T-helper 17 cell (primary cell): ENCODE measurements at places on chromosomes 2 and 18.

GRCh38 chr2:73997813-73998212 lies 13.1 kb downstream of the TET3 start:
- peak overlapping the region; percentile 98 for H3K27ac ChIP-seq
- H3K4me3 ChIP-seq: no peak overlapping the region
- H3K27me3 ChIP-seq: no peaks in the 10 kb centered on the region

DNA sequence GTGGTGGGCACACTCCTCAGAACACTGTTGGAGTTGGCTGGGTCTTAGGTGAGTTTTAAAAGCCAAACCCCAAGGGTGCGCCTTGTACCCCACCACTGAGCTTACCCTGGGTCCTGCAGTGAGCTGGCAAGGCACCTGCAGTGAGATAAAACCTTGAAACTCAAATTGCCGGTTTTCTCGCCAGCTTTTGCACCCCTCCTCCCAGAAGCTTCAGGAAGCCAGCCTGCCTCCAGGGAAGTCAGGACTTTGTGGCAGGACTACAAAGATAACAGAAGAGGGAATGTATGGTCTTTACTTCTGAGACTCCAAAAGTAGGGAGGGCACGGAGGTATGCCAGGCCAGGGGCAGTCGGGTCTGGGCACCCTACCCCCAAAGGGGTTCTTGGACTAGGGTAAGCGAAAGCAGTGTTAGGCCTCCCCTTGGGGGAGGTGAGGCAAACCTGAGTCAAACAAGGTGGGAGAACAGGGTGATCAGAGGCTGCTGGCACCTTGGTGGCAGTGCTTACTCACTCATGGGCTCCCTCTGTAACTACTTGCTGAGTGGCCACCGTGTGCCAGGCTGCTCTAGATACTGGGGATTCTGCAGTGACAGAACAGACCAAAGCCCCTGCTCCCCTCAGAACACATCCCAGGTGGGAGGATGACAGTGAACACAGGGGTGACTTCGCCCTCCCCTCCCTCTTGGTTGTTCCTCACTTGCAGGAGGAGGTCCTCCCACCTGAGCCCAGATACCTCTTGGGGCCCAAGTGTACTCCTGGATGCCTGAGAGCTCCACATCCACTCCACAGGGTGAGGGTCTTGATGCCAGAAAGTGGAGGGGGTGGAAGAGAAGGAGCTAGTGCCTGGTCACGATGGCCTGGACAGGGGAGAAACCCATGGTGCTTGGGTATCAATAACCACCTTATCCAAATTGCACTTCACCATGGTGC lies 69.3 kb upstream of the RGPD5 start:
- no peaks in the 10 kb centered on the region for H3K36me3 ChIP-seq
- H3K4me1 ChIP-seq: no peaks in the 10 kb centered on the region
- DNase-seq: no peak
- H3K27me3 ChIP-seq: peaks cover 32% of the 10 kb centered on the region
- H3K27ac ChIP-seq: no peak overlapping the region
- H3K4me3 ChIP-seq: no peak overlapping the region

DNA sequence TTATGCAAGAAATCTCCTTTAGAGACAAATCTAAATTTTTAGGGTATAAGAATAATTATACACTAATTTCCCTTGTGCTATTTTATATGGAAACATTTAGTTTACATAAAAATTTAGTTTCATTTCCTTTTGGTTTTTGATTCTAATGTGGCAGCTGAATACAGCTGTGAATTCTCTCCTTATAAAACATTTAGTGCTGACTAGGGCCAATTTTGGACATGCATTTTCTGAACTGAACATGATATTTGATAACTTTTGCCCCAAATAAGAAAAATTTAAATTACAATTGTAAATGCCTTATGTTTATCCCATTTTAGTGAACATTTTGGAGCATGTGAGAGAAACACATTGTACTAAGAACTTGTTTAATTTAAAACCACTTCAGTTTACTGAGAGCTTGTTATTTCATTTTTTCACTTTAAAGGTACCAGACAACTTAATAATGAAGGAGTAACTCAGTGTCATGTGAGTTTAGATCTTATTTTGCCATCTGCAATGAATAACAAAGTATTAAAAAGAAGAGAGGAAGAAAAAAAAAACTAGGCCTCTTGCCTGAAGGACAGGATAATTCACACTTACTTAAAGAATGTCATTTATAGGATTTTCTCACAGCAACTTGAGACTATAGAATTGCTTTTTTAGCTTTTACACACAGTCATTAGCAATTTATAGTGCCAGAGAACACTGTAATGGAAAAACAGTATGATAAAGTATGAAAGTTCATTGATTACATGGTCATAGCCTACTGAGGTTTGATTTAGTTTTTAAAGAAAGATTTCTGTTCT lies 209.7 kb downstream of the ERBB4 start:
- H3K4me3 ChIP-seq: no peak overlapping the region
- no peaks in the 10 kb centered on the region for H3K36me3 ChIP-seq
- no peak for DNase-seq
- no peaks in the 10 kb centered on the region for H3K27me3 ChIP-seq
- H3K27ac ChIP-seq: no peak overlapping the region

DNA sequence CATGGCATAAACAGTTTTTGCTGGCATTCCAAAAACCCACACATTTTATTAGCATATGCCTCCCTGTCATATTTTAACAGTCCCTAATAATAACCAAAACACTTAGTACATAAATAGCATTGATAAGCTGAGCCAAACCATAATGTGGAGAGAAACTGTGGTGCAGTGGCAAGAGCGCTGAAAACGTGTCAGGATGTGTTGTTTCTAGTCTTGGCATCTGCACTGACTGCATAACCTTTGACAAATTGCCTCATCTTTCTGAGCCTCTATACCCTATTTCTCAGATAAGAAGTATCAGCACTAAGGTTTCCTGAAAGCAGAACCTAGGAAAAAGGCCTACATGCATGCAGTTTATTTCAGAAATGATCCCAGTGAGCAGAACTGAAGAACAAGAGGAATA lies 41.4 kb downstream of the RAD51AP2 start:
- H3K4me3 ChIP-seq: no peak overlapping the region
- H3K36me3 ChIP-seq: no peaks in the 10 kb centered on the region
- DNase-seq: no peak
- no peaks in the 10 kb centered on the region for H3K4me1 ChIP-seq
- no peak overlapping the region for H3K27ac ChIP-seq
- H3K27me3 ChIP-seq: no peaks in the 10 kb centered on the region

- DNase-seq: no peak
- H3K4me1 ChIP-seq: no peaks in the 10 kb centered on the region
- H3K27ac ChIP-seq: no peak overlapping the region
- no peaks in the 10 kb centered on the region for H3K27me3 ChIP-seq
Measured at GRCh38 chr18:25275412-25276001, 76.5 kb downstream of the ZNF521 start.

DNA sequence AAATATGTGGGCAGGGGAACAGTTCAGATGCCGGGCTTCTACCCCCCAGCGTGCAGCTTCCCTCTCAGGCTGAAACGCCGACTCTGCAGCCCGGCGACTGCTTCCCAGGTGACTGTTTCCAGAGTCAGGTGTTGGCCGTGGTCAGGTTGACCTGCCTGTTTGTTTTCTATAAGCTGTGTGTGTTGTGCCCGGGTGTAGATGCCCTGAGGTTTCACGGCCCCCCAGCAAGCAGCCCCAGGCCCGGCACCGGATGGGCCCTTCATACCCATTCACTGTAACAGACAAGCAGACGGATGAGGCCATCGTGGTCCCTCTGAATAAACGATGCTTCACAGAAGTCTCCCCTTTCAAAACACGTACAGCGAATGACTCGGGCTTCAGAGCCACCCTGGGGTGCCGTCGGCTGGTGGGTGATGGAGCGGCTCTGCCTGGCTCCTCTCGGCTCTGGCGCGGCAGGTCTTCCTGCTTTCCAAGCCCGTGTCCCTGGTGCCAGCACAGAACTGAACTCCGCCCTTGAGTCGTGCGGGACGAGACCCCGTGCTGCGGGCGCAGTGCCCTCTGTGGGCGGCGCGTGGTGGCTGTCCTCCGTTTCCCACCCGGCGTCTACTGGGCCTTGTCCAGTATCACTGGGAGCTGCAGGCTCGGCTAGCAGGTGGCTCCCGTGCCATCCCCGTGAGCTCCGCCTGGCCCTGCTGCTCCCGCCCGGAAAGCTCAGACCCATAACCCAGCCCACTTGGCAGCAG lies 15.0 kb upstream of the KCNG2 start:
- H3K4me3 ChIP-seq: no peak overlapping the region
- no peaks in the 10 kb centered on the region for H3K4me1 ChIP-seq
- no peak overlapping the region for H3K27ac ChIP-seq
- no peak for DNase-seq
- peaks cover 48% of the 10 kb centered on the region for H3K27me3 ChIP-seq
- no peaks in the 10 kb centered on the region for H3K36me3 ChIP-seq

GRCh38 chr2:6994536-6995128 lies 77.4 kb downstream of the RNF144A start:
- no peak for DNase-seq
- peaks cover 9% of the 10 kb centered on the region for H3K4me1 ChIP-seq
- no peaks in the 10 kb centered on the region for H3K36me3 ChIP-seq
- no peak overlapping the region for H3K4me3 ChIP-seq
- H3K27ac ChIP-seq: no peak overlapping the region

- H3K4me1 ChIP-seq: peaks cover 6% of the 10 kb centered on the region
- H3K27ac ChIP-seq: no peak overlapping the region
- H3K36me3 ChIP-seq: peaks cover 4% of the 10 kb centered on the region
- DNase-seq: no peak
- peaks cover 85% of the 10 kb centered on the region for H3K27me3 ChIP-seq
Measured at GRCh38 chr2:173397539-173397938, 42.9 kb downstream of the CDCA7 start.

- no peaks in the 10 kb centered on the region for H3K36me3 ChIP-seq
- peak overlapping the region; percentile 91 for H3K27ac ChIP-seq
- H3K4me1 ChIP-seq: peaks cover 12% of the 10 kb centered on the region
- no peak for DNase-seq
Measured at GRCh38 chr2:239944694-239945551, 80.2 kb downstream of the NDUFA10 start.

- no peaks in the 10 kb centered on the region for H3K27me3 ChIP-seq
- DNase-seq: no peak
- peaks cover 46% of the 10 kb centered on the region for H3K4me1 ChIP-seq
- no peak overlapping the region for H3K4me3 ChIP-seq
- H3K36me3 ChIP-seq: peaks cover 13% of the 10 kb centered on the region
- peak overlapping the region; percentile 49 for H3K27ac ChIP-seq
Measured at GRCh38 chr2:62216616-62217015, 20.7 kb downstream of the B3GNT2 start.

GRCh38 chr2:70090706-70091334 lies 3.5 kb downstream of the PCBP1 start:
- peak overlapping the region; percentile 21 for H3K4me3 ChIP-seq
- H3K4me1 ChIP-seq: peaks cover 56% of the 10 kb centered on the region
- peaks cover 9% of the 10 kb centered on the region for H3K36me3 ChIP-seq
- H3K27me3 ChIP-seq: no peaks in the 10 kb centered on the region
- H3K27ac ChIP-seq: peak overlapping the region; percentile 100

- peaks cover 36% of the 10 kb centered on the region for H3K27me3 ChIP-seq
- no peak overlapping the region for H3K4me3 ChIP-seq
- H3K27ac ChIP-seq: no peak overlapping the region
- DNase-seq: no peak
- no peaks in the 10 kb centered on the region for H3K4me1 ChIP-seq
Measured at GRCh38 chr2:46849721-46850556, 65.7 kb downstream of the MCFD2 start.

DNA sequence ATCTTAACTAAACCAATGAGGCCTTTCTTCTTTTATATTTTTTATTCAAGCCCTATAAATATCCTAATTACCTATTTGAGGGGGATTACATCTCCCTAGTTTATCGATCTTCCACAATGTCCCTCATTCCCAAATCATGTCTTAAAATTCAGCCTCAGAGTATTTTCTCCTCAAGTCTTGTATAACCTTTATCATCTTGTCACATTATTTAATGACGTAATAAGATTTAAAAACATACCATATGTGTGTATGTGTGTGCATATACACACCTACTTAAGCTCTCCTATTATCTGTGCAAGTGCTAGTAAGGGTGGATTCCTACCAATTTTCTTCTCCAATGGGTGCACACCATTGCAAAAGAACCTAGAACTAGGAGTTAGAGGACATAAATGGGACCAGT lies 421.1 kb downstream of the FIGN start:
- no peaks in the 10 kb centered on the region for H3K27me3 ChIP-seq
- H3K4me1 ChIP-seq: no peaks in the 10 kb centered on the region
- DNase-seq: no peak

- no peaks in the 10 kb centered on the region for H3K27me3 ChIP-seq
- peaks cover 23% of the 10 kb centered on the region for H3K36me3 ChIP-seq
- H3K4me1 ChIP-seq: peaks cover 9% of the 10 kb centered on the region
- H3K27ac ChIP-seq: no peak overlapping the region
- no peak for DNase-seq
- H3K4me3 ChIP-seq: no peak overlapping the region
Measured at GRCh38 chr2:233173115-233173514, 78.4 kb upstream of the ATG16L1 start.

GRCh38 chr2:119490653-119491195 lies 33.6 kb downstream of the SCTR start:
- peaks cover 64% of the 10 kb centered on the region for H3K27me3 ChIP-seq
- H3K27ac ChIP-seq: no peak overlapping the region
- no peak for DNase-seq

DNA sequence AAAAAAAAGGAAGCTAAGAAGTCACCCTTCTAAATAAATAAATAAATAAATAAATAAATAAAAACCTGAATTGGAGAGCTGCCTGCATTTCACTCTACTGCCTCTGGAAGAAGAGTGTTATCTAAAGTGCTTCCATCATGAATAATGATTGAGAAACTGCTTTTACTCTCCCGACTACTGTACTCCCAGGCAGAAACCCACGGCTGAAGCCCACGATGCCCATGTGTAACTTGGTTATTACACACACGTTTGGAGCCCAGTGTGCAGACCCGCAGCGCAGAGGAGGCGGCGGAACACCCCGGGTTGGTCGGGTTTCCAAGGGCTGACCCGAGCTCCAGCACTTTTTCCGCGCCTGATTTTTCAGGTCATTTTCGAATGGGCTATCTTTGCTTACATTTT lies 697 bp upstream of the SPATS2L start:
- peak overlapping the region; percentile 98 for H3K4me3 ChIP-seq
- no peak for DNase-seq
- peaks cover 3% of the 10 kb centered on the region for H3K36me3 ChIP-seq

- peaks cover 14% of the 10 kb centered on the region for H3K4me1 ChIP-seq
- H3K27ac ChIP-seq: no peak overlapping the region
- no peak overlapping the region for H3K4me3 ChIP-seq
- H3K36me3 ChIP-seq: peaks cover 5% of the 10 kb centered on the region
- H3K27me3 ChIP-seq: no peaks in the 10 kb centered on the region
Measured at GRCh38 chr18:76363436-76364120, 131.5 kb downstream of the ZNF516 start.

DNA sequence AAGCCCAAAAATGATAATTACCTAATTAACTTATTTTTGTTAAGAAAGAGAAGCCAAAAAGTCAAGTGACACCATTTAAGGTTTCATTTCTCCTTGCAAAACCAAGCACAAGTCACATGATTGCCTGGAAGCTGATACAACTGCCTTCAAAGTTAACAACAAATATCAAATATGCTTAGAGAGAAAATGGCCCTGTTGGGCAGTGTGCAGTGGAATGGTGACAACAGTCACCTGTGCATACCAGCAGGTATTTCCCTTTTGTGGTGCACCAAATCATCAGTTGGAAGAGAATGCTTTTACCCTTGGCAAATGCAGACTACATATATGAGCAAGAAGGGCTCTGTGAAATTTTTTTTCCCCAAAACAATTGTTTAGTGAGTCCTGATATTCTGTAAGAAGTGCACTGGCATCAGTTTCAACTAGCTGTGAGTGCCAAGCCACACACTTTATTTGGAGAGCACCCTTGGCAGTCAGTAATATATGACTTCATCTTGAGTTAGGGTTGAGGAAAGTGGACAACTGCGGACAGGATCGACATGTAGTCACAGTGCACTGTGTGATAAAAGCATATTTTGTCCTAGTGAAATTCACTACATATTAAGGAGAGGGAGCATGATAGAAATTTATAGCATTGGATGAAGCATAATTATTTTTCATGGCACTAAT lies 74.9 kb upstream of the DOCK10 start:
- H3K27ac ChIP-seq: no peak overlapping the region
- H3K36me3 ChIP-seq: no peaks in the 10 kb centered on the region
- peaks cover 6% of the 10 kb centered on the region for H3K4me1 ChIP-seq
